Islet precursor cell (in vitro differentiated cells): ENCODE measurements at places on chromosomes 7 and 10.

- peak; percentile 69 for DNase-seq
These were observed 12.8 kb downstream of the PDZD7 start for GRCh38 chr10:101018118-101018599.

DNA sequence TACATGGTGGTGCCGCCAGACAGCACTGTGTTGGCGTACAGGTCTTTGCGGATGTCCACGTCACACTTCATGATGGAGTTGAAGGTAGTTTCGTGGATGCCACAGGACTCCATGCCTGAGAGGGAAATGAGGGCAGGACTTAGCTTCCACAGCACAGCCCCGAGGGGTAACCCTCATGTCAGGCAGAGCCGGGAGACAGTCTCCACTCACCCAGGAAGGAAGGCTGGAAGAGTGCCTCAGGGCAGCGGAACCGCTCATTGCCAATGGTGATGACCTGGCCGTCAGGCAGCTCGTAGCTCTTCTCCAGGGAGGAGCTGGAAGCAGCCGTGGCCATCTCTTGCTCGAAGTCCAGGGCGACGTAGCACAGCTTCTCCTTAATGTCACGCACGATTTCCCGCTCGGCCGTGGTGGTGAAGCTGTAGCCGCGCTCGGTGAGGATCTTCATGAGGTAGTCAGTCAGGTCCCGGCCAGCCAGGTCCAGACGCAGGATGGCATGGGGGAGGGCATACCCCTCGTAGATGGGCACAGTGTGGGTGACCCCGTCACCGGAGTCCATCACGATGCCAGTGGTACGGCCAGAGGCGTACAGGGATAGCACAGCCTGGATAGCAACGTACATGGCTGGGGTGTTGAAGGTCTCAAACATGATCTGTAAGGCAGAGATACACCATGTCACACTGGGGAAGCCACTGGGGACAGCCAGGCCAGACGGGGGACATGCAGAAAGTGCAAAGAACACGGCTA is 104.6 kb upstream of the TNRC18 start:
- DNase-seq, result no peak

DNA sequence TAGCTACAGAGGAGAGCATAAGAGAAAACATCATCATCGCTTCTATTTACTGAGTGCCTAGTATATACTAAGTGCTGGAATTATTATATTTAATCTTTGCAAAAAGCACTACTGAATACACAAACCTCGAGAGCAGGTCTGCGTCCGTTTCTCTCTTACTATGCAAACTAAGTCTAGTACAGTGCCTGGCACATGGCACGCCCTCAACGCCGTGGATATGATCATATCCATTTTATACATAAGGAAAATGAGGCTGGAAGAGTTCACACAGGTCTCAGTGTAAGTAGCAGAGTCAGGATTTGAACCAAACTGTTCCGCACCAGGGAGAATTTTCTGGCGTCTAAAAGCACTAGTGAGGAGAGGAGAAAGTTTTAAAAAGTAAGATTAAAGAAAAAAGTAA is 17.6 kb downstream of the MXI1 start:
- no peak for DNase-seq

GRCh38 chr10:32337350-32337749 is 9.6 kb downstream of the EPC1 start:
- no peak for DNase-seq

DNA sequence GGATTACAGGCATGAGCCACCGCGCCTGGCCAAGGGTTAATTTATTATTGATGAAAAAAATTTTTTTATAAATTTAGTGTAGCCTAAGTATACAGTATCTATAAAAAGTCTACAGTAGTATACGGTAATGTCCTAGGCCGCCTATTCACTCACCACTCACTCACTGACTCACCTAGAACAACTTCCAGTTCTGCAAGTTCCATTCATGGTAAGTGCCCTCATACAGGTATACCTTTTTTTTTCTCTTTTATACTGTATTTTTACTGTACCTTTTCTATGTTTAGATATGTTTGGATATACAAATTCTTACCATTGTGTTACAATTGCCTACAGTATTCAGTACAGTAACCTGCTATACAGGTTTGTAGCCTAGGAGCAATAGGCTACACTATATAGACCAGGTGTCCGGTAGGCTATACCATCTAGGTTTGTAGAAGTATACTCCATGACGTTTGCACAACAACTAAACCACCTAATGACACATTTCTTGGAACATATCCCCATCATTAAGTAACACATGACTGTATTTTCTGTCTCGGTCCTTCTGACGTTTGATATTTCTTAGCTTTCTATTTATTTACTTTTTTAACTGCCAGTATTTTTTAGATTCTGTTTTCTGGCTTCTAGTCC is 23.4 kb downstream of the IRF5 start:
- no peak for DNase-seq

GRCh38 chr10:99854860-99855259 is 72.4 kb downstream of the ABCC2 start:
- DNase-seq, result peak; percentile 64

- DNase-seq, result no peak
These were observed 48.3 kb downstream of the NOD1 start for GRCh38 chr7:30430276-30430675.

GRCh38 chr10:73287441-73287840 is 35.0 kb upstream of the MRPS16 start:
- no peak for DNase-seq

DNA sequence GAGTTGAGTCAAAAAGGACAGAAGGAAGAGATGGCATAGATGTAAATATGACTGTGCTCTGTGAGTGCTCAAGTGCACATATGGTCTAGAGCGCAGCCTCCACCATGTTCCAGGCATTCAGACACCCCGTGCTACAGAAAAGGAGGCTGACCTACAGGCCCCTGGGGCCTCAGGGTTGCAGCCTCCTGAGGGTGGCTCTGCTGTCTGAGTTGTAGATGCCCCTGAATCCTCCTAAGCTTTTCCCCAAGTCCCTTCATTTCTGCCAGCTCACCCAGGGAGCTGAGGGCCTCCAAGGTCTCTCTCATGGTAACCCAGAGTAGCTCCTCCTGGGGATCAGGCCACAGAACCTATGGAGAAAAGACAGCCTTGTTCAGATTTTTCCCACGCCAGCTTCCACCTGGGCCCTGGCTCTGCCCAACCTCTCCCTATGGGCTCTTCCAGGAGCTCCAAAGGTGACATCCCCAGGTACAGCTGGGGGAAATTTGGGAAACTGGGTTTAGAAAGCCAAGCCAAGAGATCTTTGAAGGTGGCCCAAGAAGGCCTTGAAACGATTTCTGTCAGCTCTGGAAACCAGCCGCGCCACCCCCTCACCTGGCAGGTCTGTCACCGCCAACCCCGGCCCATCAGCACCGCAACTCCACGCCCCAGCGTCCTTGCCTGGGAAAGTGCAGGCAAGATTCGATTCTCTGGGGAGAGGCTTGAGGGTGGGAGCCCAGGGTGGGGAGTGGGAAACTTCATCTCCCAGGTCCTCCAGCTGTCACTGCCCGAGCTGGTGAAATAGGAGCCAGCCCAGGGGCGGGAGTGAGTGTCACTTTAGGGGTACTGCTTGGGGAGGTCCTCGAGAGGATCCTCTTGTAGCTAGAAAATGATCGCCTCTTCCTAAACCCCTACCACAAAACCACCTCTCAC is 2.4 kb downstream of the ZNF467 start:
- DNase-seq, result no peak

- peak; percentile 51 for DNase-seq
These were observed 34.9 kb upstream of the STEAP1 start for GRCh38 chr7:90119178-90119971.

DNA sequence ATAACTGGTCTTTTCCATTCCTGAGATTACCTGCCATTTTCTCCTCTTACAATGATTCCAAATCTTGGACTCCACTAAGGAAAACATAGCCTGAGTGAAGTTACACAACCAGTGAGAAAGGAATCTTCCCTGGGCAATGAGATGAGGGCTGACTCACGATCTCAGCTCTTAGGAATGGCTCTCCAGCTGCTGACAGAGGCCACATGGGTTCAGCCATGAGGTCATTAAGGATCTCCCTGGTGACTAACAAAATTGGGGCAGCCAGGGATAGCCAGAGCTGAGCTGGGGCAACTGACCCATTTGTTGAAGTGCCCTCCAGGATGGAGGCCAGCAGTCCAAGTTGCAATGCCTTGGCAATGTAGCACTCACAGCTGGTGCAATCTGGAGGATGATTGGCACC is 78.7 kb upstream of the MKLN1 start:
- peak; percentile 92 for DNase-seq

DNA sequence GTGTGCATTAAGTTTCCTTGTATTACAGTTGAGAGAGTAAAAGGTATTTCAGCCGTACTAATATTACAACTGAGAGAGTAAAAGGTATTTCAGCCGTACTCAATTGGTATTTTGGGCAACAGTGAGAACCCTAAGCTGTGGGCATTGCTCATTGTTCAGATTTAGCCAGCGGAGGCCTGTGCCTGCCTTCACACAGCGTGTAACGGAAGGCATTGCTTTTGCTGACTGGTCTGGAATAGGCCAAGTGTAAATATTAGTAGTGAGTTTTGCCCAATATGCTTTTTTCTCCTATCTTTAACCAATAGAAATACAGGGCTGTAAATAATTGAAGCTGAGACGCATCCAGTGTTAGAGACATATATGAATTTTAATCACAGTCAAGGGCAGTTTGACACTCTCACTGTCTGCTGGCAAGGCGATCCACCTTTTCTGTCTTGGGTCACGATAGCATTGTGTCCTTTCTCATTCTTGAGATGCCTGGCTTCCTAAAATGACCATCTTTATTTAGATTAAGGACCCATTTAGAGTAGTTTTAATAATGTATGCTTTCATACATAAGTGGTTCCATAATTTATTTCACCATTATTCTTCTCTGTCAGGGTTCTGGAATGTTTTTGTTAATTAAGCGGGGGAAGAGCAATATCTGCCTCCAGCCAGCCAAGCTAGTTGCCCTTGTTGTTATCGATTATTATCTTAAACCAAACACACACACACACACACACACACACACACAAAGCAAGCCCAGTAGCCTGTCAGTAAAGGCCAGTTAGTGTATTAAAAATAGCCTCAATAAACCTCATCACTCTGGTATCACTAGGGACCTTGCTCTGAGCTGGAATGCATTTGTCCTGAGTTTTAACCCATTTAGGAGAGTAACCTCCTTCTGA is 130.7 kb downstream of the CELF2 start:
- DNase-seq, result no peak

GRCh38 chr7:129213828-129214227 is 11.0 kb upstream of the AHCYL2 start:
- DNase-seq, result peak; percentile 97

GRCh38 chr10:80530251-80530650 is 7.5 kb upstream of the SH2D4B start:
- DNase-seq, result no peak

- no peak for DNase-seq
These were observed 614.0 kb downstream of the AUTS2 start for GRCh38 chr7:70212281-70212680.

- no peak for DNase-seq
These were observed 166.7 kb upstream of the ZNF32 start for GRCh38 chr10:43815181-43815885.

DNA sequence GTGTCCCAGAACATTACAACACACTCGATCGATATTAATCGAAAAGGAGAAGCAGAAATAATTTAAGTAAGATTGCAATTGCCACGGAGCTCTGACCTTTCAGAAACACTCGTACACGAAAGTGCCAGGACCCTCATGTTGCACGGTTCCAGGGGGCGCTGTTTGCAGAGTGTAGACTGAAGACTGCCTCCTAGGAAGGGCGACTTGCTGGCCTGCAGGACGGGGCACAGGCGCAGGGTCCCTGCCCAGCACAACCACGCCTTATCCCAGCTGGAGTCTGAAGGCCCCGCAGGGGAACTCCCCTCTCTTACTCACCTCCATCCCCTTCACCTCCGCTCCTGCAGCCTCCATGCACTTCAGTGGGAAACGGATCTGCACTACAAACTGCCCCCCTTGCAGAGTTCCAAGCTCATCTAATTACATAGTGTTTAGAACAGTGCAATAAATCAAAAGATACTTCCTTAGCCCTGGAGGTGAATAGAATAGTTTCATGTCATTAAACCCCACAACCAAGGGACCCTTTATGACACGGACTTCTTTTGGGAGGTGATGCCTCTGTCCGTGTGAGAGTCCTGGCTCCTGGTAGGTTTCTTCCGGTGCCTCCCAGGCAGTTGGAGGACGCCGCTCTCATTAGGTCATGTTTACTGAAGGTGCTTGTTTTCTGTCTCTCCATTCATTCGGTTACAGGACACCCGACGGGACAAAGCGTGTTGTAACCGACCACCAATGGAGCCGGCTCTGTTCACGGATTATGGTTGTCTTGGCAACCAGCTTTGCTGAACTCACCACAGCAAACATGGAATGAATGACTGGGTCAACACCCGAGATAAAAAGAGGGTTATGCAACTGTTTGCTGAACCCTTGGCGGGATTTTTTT is 262.2 kb downstream of the BAMBI start:
- DNase-seq, result peak; percentile 94

- peak; percentile 37 for DNase-seq
These were observed 151.3 kb upstream of the FAM20C start for GRCh38 chr7:40799-41750.

- no peak for DNase-seq
These were observed 132.4 kb downstream of the CDK14 start for GRCh38 chr7:90728568-90728967.

DNA sequence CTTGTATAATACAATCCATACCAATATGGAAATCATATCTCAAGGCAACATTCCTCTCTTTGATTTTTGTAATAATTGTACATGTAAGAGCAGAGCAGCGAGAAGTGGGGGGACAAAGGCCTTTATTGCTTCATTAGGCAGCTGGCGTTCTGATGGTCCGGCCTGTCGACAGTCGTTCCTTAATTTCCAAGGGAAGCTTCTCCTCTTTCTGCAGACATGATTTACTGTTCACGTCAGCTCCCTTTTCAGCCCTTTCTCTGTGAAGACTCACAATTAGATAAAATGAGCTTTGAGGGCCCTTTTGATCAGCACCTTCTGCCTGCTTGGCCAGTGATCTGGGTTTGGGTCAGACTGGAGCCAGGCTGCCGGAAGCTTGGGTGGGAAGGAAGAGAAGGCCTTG is 65.6 kb upstream of the CTBP2 start:
- no peak for DNase-seq

- DNase-seq, result no peak
These were observed 28.3 kb downstream of the CDK13 start for GRCh38 chr7:39978230-39978934.

DNA sequence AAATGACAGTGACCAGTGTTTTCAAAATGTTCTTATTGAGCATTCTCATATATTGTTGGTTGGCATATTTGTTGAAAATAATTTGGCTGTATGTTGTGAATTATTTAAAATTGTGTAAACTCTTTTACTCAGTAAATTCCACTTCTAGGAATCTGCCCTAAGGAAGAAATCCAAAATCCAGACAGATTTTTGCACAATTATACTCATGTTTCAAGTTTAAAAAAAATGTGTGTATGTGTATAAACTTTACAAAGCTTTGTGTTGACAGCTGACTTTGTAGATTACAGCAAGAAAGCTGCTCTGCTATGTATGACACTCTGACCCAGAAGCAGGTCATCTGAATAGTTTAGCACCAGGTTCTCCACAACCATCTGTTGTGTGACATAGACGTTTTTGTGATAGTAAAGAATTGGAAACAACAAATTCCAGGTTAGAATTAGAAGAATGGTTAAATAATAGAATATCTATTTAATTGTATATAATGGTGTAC is 21.6 kb downstream of the KIFBP start:
- DNase-seq, result no peak
